Right kidney (tissue), 9 donors: ENCODE measurements at places on chromosomes 1 and 21.

DNA sequence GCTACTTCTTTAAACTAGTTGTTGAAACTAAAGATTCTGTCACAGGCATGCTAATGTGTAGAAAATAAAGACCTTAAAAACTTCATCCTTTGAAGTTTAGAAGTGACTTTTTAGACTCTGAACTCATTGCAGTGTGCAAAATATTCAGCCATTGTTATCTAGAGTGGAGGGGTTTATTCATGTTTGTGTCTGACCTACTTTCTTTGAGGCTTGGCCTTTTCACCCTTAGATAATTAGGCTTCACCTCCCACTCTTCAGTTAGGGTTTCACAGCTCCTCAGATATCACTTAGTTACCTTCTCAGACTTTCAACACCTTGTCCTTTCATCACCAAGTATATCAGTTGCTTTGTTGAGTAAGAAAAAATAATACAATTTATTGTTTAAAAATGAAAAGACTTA, 75.9 kb downstream of the IVNS1ABP start:
- DNase-seq: no peak

DNA sequence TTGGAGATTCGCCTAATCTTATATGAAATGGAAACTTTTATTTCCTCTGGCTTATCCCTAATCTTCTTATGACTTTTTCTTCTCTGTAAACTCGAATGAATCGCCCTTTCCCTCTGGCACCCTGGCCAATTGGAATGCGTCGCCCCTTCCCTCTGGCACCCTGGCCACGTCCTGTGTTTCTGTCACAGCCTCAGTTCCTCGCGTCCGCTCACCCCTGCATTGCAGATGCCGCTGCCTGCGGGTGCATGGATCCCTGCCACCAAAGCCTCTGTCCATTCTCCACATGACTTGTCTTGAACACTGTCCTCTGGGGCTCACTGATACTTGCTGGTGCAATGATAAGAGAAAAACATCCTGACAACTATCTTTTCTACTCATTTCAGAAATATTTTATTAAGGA, 104.6 kb downstream of the ADARB1 start:
- DNase-seq: no peak

DNA sequence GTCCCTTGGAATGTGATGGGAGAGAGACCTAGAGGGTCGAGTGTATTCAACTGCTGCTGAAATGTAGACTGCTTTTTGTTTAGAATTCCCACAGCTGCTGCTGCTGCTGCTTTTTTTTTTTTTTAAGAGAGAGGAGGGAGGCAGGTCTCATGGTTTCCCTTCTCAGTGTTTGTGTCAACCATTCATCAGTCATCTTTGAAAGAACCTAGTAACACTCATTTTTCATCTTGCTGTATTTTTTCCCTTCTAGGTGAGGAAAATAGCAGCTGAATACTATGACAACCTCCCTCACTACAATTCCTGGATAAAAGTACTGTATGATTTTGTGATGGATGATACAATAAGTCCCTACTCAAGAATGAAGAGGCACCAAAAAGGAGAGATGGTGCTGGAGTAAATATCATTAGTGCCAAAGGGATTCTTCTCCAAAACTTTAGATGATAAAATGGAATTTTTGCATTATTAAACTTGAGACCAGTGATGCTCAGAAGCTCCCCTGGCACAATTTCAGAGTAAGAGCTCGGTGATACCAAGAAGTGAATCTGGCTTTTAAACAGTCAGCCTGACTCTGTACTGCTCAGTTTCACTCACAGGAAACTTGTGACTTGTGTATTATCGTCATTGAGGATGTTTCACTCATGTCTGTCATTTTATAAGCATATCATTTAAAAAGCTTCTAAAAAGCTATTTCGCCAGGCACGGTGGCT, 9.2 kb downstream of the DEGS1 start:
- no peak for DNase-seq

- DNase-seq: no peak
These were observed 410.1 kb upstream of the PLXNA2 start for GRCh38 chr1:208654241-208654640.

DNA sequence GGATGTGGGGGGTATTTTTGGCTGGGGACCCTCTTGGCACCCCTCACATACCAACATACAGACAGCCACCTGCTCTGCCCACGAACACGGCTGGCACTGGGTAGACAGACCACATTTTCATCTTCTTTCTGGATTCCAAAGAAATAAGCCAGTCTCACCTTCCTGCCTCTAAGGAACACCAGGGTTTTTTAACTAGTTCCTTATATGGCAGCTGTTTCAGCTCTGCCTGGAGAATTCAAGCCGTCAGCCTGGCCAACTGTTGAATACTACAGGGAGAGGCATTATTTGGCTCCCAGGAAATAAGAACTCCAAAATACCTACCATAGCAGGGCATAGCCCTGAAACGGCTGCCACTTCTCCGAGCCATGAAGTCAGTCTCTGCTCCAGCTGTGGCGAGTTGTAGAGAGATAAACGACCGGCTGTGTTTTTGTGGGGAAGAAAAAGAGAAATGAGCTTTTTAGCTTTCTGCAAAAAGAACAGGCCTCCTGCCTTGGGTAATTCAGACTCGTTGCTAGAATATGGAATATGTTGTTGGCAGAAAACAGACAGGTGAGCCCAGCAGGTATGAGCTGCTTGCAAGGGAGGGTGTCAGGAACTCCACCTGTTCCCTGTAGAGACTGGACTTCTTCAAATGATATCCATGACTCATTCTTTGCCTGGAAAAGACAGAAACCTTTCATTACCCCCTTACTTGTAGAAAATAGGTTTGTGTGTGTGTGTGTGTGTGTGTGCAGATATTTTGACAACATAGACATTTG, 51.8 kb downstream of the MT1HL1 start:
- DNase-seq: no peak

- DNase-seq: no peak
These were observed 17.2 kb upstream of the RCSD1 start for GRCh38 chr1:167612587-167613385.

DNA sequence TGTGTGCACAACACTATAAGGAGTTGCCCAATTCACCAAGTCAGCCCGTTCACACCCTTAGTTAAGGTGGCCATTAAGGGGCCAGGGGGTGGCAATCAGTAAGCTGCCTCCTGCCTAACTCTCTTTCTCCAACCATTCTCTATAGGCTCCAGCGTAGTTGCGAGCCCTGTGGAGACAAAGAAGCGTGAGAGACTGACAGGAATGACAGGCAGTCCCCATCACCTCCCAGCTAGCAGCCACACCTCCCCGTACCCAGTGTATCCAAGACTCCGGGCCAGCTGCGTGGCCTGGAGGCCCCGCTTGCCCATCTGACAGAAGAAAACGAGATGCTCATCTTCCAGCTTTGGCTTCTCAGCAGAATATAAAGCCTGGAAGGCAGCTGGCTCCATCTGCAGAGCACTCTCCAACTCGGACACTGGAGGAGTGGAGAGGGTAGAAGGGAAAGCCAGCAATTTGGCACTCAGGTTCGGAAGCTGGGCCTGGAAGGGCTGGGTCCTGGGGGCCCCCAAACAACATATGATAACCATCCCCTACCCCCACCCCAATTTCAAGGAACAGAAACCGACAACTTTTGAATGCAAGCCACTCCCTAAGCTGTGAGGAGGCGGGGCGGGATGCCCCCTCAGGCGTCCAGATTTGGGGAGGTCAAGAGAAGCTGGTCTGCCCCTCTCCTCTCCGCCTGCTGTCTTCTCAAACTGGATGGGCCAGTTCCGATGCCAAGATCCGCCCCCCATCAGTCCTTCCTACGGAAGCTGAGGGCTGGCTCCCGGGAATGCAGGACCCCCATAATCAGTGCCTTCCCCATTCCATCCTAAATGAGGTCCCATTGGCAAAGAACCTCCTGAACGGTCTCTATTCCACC, 872 bp downstream of the TSTD1 start:
- DNase-seq: no peak

GRCh38 chr1:49995734-49996133, 28.0 kb downstream of the AGBL4 start:
- no peak for DNase-seq

GRCh38 chr21:38990424-38990794, 184.7 kb downstream of the ETS2 start:
- DNase-seq: no peak

DNA sequence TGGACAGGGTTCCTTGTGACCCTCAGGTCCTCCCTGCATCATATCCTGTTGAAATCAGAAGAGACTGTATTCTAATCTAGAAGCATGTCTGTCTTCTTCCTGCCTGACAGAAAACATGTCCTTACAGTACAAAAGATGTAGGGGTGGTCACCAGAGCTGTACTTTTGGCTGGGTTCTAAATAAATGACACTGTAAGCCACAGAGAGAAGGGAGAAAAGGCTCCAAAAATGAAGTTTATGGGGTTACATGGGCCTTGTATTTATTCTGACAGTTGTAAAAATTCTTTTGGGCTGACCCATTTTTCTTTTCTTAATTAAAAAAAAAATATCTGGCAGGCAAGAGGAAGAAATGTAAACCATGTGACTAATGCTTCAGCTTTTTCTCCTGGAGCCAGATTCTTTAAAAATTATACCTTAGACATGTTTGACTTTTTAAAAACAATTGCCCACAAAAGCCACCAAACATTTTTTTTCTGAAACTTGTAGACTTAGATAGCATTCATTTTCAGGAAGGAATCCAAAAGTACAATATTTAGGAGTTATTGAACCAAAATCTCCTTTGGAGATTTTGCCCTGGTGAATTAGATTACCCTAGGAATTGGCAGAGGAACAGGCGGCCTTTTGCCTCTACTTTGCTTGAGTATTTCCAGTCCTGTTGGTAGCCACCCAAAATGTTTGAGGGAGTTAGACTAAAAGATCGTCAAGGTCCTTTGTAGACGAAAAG, 17.1 kb downstream of the RGL1 start:
- DNase-seq: no peak

GRCh38 chr1:175167861-175168260, 24.7 kb downstream of the KIAA0040 start:
- DNase-seq: no peak

DNA sequence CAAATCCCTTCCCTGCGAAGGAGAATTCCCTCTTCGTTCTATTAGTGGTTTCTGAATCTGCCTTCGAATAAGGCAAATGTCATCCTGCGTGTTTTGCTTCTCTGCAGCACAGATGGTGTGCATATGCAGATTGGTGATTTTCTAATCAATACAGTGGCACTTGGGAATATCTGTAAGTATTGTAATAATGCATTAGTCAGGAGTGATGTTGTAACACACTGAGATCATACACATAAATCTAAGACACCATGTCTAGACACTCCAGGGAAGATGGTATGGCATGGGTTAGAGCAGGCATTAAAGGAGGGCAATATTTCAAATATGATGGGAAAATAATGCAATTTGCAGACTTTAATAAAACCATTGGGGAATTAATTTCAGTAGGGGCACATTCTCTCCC, 513.2 kb upstream of the PTBP2 start:
- no peak for DNase-seq

DNA sequence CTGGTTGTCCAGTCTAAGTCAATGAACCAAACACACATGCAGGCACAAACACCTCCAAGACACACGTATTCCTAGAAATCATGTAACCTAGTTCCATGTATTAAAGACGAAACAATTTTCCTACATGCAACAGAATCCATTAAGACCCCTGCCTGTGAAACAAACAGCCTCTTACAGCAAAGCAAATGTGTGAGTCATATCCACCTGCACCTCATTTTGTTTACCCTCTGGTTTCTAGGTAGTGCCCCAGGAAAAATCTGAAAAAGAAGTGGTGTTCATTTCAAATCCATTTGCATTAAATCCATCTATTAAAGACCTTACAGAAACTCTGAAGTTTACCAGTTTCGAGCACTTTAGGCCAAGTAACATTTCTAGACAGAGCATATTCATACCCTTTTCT, 74.1 kb downstream of the VCAM1 start:
- DNase-seq: no peak

DNA sequence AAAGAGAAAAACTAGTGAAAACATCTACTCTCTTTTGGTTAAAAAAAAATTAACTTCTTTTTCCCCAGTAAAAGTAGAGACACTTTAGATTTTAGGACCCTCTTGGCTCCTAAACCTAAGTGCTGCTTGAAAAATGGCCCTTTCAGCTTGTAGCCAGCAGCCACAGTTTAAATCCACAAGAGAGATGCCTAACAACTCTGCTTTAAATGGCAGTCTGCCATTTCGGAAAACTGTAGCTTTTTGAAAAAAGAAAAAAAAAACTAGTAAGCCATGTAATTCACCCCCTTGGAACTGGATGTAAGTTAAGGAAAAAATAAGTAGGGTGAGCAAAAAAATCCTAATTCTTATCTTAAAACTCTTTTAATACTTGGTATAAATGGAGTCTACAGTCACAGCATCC, 56.0 kb downstream of the LHX9 start:
- DNase-seq: no peak

- no peak for DNase-seq
These were observed 176.0 kb downstream of the ATP6V1G3 start for GRCh38 chr1:198364471-198364870.

GRCh38 chr1:24089743-24090555, 22.0 kb downstream of the MYOM3 start:
- DNase-seq: no peak

- no peak for DNase-seq
These were observed 4.8 kb upstream of the TDRD10 start for GRCh38 chr1:154497026-154497806.

DNA sequence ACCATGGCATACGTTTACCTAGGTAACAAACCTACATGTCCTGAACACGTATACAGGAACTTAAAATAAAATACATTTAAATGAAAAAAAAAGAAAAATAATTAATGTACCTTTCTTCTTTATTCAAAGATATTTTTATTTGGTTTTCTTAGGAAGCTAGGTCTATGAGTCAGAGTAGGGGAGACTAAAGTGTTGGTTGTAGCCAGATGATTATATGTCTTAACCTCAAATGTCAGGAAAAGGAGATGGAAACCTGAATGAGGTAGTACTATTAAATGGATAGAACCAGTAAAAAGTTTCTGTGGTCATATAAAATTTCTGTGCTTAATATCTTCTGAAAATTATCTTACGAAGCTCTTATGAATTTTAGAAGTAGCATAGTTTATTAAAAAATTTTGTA, 275.8 kb downstream of the KCTD3 start:
- DNase-seq: no peak

DNA sequence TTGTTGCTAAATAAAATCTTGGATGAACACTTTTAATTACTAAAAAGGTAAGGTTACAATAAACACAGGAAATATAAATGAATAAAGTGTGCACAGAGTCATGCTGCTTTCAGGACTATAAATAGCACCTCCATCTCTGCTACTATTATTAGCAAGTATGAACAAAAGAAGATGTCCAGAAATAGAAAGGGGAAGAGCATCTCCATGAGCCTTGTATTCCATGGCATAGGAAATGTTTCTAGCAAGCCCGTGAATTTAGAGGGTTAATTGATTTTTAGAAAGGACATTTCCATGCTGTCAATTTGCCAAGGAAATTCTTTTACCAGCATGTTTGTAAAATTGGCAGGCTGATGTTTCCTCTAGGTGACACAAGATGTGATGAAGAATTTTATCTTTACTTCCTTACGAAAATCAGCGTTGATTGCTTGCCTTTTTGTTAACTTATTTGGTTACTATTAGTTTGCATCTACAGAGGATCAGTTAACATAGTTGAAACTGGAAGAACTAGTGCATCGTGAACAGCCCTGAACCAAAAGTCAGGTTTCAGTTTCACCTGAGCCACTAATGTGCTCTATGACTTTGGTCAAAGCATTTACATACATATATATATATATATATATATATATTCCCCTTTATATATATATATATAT, 45.3 kb downstream of the NR5A2 start:
- DNase-seq: no peak

GRCh38 chr21:35504277-35504676, 455.2 kb upstream of the RUNX1 start:
- DNase-seq: no peak
